Activated CD4-positive, alpha-beta T cell treated with anti-CD3 and anti-CD28 coated beads, Interleukin-2, amount 10 ng/mL, durations not matched to agents 7 days and 5 days (primary cell): ENCODE measurements at places on chromosomes 12 and 14.

GRCh38 chr14:94880106-94880505, 110.2 kb upstream of the GSC start:
- DNase-seq, result no peak

DNA sequence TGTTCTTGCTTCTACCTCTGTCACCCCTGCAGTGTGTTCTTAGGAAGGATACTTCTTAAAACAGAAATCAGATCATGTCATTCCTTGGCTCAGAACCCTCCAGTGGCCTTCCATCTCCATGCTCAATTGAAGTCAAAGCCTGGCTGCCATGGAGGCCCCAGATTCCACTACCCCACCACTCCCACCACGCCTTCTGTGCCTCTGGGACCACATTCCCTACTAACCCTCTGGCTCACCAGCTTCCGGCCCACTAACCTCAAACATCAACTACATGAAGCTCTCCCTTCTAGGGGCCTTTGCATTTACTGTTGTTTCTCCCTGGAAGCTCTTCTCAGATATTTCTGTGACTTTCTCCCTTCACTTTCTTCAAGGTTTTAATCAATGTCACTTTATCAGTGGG, 76.1 kb upstream of the REP15 start:
- no peak for DNase-seq

GRCh38 chr14:50333014-50333509, 20.9 kb downstream of the DMAC2L start:
- DNase-seq, result no peak

- DNase-seq, result peak; percentile 28
Measured at GRCh38 chr12:16359512-16360491, 12.4 kb downstream of the MGST1 start.

DNA sequence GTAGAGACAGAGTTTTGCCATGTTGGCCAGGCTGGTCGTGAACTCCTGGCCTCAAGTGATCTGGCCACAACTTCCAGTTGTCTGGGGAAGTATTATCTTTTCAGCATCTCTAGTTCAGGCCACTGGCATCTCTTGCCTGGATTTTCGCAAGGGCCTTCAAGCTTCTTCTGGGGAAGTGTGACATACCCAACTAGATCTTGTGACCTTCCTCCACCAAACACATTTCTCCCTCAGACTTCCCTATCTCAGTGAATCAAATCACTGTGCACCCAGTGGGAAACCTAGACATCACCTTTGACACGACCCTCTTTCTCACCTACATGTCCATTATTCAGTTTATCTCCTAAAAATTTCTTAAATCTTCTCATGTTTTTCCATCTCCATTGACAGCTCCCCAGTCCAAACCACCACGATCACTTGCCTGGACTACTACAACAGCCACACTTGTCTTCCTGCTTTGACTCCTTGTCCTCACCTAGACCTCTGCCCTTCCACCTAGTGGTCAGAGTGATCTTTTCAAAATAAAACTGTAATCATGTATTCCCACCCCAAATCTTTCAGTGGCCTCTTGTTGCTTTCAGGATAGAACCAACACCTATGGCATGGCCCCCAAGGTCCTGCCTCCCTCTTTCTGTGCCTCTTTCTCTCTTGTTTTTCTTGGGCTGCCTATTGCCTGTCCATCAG, 3.3 kb downstream of the EEF1AKMT3 start:
- DNase-seq, result no peak

DNA sequence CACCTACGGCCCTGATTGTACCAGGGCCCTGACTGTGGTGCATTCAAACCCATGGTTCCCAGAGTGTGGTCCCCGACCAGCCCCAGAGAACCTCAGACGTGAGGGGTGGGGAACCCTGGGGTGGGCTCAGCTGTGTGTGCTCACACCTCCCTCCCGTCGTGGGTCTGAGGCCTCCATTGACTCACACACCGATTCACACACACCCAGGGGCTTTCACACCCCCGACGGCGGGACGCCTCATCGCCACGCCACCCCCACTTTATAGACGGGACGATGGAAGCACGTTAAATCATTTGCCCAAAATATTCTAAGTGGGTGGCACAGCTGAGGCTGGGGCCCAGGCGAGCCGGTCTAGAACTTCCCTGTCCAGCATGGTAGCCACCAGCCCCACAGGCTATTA, 3.4 kb upstream of the FBRSL1 start:
- no peak for DNase-seq

GRCh38 chr12:56028511-56029165, 7.8 kb downstream of the IKZF4 start:
- no peak for DNase-seq

- DNase-seq, result no peak
Measured at GRCh38 chr14:27056586-27056985, 458.8 kb upstream of the NOVA1 start.

DNA sequence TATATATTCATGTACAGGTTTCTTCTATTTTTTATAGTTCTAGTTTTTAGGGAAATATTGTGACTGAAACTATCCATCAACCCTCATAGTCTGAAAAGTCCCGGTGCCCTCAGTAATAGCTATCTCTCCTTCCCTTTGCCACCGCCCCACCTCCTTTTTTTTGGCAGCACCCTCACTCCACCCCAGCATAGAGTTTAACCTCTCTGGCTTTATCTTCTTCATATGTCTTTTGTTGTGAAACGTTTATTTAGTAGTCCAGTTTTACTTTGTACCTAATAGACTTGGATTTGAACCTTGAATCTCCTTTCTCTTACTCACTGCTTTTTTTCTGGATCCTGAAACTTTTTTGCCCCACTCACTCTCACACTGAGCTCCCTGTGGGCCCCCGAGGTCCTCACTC, 109.5 kb downstream of the BBS10 start:
- no peak for DNase-seq

GRCh38 chr12:43112101-43112920, 439.7 kb downstream of the ADAMTS20 start:
- no peak for DNase-seq

GRCh38 chr12:48774516-48774915, 14.4 kb downstream of the ADCY6 start:
- no peak for DNase-seq

DNA sequence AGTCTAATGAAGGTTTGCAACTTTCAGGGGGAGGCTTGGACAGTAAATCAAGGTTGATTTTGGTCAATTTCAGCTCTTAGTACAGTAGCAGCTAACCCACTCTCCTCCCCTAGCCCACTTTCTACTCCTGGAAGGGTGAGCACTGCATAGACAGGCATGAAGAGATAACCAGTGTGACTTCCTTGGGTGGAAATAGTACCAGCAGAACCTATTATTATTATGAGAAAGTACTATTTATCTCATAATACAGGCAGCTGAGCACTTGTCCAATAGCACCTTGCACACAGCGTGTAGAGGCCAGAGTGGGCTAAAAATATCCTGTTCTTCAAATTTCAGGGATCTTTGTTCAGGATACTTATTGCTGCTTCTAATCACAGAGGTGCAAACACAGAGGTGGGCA, 96.2 kb upstream of the FKBP4 start:
- DNase-seq, result no peak

DNA sequence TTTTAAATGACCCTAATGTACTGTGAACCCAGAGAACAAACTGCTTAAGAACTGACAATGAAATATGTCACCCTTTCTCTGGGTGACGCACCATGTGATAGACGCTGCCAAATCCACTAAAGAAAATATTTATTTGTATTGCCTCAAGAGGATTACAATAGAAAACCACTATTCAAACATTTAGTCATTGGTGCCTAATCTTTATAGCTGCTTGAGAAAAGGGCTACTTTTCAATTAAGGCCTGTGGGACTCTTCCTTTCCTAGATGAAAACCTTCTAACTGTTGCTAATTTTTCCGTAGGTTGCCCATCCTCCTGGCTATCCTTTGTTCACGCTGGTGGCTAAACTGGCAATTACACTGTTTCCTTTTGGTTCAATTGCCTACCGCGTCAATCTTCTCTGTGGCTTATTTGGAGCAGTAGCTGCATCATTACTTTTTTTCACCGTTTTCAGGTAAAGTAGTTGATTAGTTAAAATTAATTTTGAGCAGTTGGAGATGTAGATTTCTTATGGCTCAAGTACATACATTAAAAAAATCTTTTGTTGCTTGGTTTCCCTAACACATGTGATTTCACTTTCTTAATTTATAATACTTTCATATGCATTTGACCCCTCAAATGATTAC, 6.0 kb downstream of the TMEM260 start:
- DNase-seq, result no peak

DNA sequence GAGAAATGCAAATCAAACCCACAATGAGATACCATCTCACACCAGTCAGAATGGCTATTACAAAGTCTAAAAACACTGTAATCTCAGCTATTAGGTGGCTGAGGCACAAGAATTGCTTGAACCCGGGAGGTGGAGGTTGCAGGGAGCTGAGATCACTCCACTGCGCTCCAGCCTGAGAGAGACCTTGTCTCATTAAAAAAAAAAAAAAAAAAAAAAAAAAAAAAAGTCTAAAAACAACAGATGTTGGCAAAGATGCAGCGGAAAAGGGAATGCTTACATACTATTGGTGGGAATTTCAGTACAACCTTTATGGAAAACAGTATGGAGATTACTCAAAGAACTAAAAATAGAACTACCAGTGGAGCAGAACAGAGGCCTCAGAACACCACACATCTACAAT, 19.0 kb upstream of the ATF7 start:
- no peak for DNase-seq

- peak; percentile 20 for DNase-seq
Measured at GRCh38 chr14:78157494-78158437, 12.4 kb upstream of the NRXN3 start.

DNA sequence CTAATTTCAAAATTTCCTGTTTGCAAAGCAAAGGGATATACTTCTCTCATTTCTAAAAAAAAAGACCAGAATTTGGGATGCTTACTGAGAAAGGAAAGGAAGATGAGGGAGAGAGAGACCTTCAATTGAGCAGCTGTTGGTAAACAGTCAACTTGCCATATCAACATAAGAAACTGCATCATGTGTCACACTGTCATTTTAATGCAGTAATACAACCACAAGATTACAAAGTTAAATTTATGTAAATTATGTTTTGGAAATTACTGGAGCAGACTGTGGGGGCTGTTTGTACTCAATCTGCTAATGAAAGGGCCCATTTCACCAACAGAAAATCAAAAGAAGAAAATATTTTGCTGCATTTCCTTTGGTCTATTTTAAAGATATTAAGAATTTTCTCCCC, 370.4 kb upstream of the TMPO start:
- DNase-seq, result no peak

- no peak for DNase-seq
Measured at GRCh38 chr12:125552295-125552694, 487.1 kb downstream of the AACS start.

DNA sequence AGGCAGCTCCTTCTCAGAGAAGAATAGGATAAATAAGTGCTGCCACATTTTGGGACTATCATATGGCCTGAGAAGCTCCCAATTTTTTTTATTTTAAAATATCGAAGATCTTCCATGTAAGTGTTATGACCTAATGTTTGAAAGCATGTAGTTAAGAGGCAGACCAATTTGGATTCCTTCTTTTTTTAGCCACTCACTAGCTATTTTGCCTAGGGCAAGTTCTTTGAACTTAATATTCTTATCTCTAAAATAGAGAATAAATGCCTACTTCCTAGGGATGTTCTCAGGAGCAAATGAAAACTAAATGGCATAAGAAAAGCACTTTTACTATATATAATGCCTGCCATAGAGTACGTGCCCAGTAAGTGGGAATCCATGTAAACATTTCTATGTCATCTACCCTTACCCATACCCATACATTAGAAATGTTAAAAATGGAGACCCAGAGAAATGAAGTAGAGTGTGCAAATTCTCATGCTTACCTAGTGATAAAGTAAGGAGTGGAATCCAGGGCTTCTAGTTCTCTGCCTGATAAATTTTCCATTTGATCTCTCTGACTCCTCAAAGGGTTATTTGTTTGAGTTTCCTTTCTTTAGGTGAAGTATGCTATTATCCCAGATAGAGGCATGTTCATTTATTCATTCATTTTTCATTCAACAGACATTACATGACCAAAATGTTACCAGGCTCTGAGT, 148.3 kb downstream of the TGFB3 start:
- DNase-seq, result no peak

DNA sequence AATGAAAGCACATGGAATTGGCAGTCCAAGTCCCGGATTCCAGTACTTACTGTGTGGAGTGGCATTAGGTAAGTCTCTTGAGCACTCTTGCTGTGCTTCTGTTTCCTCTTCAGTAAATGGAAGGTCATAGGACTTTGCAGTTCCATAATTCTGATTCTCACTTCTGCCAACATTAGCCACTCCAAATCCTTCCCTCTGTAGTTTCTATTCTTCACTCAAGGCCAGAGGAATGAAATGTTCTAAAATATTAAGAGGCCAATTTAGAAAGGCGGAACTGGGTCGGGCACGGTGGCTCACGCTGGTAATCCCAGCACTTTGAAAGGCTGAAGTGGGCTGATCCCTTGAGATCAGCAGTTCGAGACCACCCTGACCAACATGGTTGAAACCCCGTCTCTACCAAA, 19.8 kb upstream of the SLC5A8 start:
- no peak for DNase-seq

GRCh38 chr14:104320611-104321086, 182.3 kb downstream of the KIF26A start:
- DNase-seq, result no peak

- DNase-seq, result peak; percentile 61
Measured at GRCh38 chr12:47741340-47741703, 16.0 kb upstream of the ENDOU start.

DNA sequence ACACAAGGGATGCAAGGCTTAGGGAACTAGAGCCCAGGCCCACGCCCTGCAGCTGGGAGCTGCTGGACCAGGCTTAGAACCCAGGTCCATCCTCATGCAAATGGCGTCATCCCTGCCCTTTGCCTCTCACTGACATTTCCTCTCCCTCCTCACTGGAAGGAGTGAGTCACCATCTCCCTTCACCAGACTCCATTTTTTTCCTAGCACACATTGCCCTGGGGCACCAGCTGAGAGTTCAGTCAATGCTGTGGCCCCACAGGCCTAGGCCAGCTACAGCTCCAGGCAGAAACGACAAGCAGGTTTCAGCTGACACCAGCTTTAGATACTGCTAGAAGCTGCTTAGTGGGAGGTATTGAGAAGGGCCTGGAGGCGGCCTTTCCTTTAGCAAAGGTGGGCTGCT, 98.9 kb downstream of the RIMBP2 start:
- no peak for DNase-seq

- no peak for DNase-seq
Measured at GRCh38 chr12:114732426-114733030, 48.6 kb upstream of the TBX3 start.

GRCh38 chr14:80776657-80777056, 164.9 kb downstream of the CEP128 start:
- no peak for DNase-seq

DNA sequence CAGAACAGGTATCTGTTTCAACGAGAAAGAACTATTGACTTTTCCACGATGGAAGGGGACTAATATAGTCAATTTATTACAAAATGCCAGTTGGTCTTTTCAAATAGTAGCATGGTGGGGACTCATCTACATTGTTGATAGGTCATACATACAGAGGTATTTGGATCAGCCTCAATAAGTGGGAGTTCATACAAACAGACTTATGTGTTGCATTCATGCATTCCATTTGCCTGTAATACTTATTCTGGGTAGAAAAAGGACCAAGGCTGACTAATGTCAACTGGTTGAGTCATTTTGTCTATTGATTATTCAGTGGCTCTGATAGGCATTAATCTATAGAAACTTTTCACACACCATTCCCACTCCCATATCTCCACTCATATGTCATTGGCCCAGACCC, 41.5 kb upstream of the GLIPR1 start:
- no peak for DNase-seq
